ENCODE measurements at places on chromosomes 3 and 15.

DNA sequence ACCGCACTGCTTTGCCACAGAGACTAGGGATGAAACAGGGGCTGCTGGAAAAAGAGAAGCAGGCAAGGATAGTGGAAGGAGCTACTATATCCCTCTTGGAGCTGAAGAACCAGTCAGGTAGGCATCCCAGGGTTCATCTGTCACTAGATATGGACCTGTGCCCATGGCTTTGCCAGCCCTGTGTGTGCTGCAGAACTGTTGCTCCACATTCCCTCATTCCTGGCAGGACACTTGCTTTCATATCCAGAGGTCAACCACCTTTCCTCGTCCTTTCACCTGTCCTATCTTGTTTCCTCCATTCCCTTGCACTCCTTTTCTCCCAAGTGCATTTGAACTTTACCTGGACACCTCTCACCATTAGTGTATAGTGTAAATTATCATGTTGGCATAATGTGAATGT, 12.0 kb downstream of the SNRK start:
- DNase-seq: no peak

GRCh38 chr15:47908950-47909670, 191.8 kb downstream of the SEMA6D start:
- no peak for DNase-seq

- DNase-seq: no peak
Measured at GRCh38 chr15:78619022-78619950, 1.5 kb downstream of the CHRNA3 start.

- DNase-seq: no peak
Measured at GRCh38 chr15:52710050-52710707, 31.0 kb upstream of the ATOSA start.

DNA sequence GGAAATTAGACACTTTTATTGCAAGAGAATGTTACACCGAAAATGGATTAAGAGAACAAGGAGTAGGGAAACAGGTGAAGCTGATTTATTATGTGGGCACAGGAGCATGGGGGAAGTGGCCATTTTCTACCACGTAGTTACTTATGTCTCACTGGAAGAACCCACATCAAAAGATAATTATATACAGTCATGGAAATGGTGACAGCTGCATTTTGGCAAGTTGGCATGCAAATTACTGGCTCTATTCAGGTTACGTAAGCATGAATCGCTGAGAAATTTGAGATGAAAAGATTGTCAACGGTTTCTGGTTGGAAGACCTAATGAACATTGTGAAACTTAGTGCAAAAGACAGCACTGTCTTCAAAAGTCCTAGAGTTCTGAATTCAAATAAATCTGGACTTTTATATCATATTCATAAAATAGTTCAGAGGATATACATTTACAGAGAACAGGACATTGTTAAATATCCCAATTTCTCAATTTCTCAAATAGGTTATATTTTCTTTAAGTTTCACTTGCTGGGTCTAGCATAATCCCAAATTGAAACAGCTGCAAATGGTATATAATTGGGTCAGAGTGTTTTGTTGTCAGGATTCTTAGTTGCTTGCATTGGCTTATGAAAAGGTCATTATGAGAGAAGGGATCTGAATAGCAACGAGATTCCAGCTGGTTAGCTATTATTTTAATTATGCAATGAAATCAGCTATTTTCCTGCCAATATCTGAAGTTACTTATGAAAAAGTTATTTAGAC, 567.8 kb downstream of the ZPLD1 start:
- DNase-seq: no peak

DNA sequence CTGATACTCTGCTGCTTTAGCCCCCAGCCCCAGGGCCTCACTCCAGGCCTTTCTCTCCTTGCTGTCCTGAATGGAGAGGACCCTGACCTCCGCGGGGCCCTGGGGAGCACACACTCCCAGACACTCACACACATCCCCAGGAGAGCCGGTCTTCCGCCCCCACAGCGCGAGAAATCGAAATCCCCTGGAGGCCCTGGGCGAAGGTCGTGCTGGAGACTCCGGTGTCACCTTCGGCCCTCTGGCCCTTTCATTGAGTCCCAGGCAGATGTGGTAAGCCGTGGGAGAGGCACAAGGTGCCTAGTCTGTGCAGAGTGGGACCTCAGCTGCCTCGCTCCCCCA, 848 bp upstream of the GOLGA8B start:
- no peak for DNase-seq

GRCh38 chr3:15271785-15272381, 60.5 kb downstream of the SH3BP5 start:
- DNase-seq: no peak

DNA sequence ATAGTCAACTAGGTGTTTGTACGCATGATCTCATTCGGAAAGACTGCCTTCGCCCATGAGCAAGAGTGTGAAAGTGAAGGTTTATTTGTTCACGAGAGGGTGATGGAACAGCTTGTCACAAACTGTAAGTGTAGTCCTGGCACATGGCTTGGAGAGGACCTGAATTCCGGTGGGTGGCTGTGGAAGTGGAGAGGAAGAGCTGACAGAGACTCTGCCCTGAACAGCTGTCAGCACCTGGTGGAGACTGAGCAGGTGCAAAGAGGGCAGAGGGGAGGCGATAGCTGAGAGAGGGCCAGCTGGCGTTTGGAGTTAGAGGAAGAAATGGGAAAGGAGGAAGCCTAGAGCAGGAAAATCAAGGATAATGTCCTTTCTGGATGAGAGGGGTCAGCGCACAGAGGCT, 155.7 kb downstream of the EEFSEC start:
- DNase-seq: no peak

GRCh38 chr15:69719527-69720240, 267.1 kb downstream of the RPLP1 start:
- no peak for DNase-seq

DNA sequence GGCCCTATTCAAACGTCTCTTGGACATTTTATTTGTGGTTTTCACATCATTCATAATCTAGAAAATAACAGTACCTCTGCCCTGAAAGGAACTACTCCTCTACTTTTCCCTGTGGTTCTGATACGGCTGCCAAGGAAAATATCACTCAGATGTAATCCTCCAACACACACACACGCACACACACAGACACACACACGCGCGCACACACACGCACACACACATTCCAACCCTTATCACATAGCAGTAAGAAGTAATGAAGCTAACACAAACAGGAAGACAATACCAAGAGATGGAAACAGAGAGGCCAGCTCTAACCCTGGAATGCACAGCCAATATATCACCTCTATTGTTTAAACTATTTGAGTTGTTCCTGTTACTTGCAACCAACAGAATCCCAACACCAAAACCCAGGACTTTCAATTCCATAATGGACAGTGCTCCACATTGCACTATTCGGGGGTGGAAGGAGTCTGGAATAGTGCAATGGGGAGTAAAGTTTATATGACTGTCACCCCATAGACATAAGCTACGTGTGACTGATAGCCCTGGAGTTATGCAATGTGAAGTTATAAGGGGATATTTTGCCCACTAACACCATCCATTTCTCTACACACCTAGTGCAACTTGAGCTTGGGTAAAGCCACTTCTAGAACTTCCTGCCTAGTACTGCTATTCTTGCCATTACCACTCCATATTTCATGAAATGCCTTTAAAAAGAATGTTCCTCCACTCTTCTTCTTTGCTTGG, 71.3 kb upstream of the FNDC3B start:
- no peak for DNase-seq

DNA sequence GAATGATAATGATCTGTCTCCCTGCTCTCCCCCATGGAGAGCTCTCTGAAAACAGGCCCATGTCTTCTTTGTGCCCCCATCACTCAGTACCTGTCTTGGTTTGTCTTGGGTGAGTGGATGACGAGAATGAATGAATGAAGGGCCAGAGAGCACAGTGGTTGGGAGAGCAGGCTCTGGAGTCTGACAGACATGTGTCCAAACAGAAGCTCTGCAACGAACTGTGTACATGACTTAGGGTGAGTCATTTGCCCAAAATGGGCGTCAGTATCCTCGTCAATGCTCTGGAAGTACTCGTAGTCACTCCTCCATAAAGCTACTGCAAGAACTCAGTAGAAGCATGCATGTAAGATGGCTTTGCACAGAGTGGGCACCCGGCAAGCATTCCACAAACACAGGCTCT, 170.2 kb upstream of the TLE3 start:
- DNase-seq: peak; percentile 80

DNA sequence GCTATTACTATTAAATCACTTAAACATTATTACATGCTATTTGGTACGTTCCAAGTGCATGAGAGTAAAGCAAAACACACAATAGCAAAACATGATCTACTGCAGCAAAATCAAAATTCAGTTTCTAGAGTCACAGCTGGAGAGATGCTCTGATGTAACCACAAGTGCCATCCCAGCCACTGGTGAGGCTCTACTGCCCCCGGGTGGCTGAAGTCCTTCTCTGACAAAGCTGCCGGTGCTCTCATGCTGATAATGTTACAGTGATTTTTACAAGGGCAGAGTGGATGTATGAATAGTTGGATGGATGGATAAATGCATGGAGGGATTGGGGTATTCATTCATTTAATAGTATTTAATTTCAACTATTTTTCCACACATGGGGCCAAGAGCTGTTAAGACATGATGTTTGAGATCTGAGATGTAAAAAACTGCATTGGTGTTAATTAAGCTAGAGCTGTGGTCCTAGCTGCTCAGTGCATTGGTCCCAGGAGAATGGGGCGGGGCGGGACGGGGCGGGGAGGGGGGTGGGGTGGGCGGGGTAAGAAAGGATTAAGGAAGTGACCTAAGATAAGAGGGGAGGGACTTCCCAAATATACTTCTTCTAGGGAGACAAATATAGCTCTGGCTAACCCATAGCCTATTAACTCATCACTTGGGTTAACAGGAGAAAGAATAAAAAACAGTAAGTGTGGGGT, 5.3 kb upstream of the SPESP1 start:
- DNase-seq: peak; percentile 73

- no peak for DNase-seq
Measured at GRCh38 chr3:79902151-79902550, 134.4 kb upstream of the ROBO1 start.

GRCh38 chr3:13186435-13186815, 113.2 kb upstream of the IQSEC1 start:
- DNase-seq: no peak

GRCh38 chr15:62709261-62709660, 333.3 kb upstream of the TPM1 start:
- no peak for DNase-seq

- peak; percentile 96 for DNase-seq
Measured at GRCh38 chr3:71430941-71431552, 152.5 kb downstream of the FOXP1 start.

- DNase-seq: no peak
Measured at GRCh38 chr3:130946882-130947281, 53.0 kb downstream of the ATP2C1 start.

- no peak for DNase-seq
Measured at GRCh38 chr3:146803745-146804144, 198.6 kb upstream of the PLSCR5 start.

DNA sequence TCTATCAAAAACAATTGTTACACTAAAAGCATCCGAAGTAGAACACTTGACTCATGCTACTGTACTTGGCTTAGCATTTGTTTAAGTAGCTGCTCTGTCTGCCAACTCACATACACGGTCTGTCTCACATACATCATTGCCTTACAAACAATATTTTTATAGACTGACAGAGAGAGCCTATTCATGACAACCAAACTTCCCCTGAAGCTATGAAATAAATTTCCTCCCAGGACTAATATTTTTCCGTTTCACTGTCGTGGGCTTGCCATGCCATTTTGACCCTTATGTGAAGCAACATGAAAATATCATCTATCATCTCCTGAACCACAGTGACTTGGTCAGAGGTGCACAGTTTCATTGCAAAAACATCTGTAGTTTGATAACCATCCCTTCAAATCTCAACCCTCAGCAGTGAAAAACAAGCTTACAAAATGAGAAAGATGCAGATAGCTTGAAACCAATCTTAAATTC, 66.5 kb upstream of the PYGO1 start:
- no peak for DNase-seq

DNA sequence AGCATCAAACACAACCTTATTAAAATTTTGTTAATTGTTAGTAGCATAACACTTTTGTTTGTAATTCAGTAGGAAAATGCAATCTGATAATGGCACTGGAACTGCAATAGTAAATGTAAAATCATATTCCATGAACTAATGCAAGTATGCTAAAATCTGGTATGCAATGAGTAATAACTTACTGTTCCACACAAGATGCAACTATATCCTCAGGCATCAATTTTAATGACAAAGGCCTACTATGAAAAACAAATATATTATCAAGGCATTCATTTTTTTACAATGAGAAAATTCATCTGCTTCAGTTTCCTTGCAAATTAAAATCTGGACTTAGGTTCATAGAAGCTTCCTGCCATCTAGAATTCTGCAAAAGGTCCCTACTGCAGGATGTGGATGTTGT, 1.4 kb upstream of the NSMCE3 start:
- no peak for DNase-seq

- no peak for DNase-seq
Measured at GRCh38 chr3:152104847-152105415, 163.8 kb upstream of the MBNL1 start.

GRCh38 chr3:10386121-10386520, 65.2 kb upstream of the SEC13 start:
- DNase-seq: no peak

DNA sequence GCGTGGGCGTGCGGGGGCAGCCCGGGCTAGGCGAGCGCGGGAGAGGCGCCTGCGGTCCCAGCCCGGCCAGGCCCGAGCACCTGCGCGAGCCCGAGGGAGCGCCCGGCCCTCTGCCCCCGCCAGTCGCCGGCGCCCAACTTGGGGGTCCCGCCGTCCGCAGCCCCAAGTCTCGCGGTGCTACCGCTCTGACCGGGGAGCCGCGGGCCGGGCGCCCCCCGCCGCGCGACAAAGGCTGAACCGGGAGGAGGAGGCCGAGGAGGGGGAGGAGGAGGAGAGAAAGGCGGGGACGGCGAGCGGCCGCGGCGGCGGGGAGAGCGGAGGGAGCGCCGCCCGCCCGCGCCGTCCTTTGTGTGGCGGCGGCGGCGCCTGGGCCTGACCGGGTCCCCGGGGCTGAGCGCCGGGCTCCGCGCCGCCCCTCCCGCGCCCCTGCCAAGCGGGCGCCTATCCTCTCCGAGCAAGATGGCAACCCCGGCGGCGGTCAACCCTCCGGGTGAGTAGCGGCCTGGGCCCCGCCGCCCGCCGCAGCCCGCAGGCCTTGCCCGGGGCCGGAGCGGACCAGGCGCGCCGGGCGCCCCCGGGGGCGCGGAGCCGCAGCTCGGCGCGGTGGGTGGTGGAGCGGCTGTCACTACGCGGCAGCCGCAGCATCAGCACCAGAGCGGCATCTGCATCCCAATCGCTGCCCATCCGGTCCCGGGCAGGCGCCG, at the start of gene ARNT2:
Gene ARNT2, plus strand, starts transcription at position 326 of the 704 bp plus-strand sequence. Its CDS starts 134 bp downstream, at position 460.
- DNase-seq: peak; percentile 47

DNA sequence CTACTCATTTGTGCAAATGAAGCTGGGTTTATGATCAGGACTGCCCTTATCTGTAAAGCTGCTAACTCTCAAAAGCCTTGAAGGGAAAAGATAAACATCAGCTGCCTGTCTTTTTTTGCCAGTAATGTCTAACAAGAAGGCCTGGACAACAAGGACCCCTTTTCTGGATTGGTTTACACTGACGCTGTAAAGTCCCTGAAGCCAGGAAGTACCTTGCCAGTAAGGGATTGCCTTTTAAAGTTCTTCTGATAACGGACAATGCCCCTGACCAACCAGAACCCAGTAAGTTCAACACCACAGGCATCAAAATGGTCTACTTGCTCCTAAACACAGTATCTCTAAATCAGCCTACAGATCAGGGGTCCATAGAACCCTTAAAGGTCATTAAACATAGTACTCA, 178.0 kb downstream of the PCCB start:
- no peak for DNase-seq
